ENCODE measurements at places on chromosomes 1 and 21.

- no peak for DNase-seq
Measured at GRCh38 chr1:93710499-93711453, 29.1 kb upstream of the BCAR3 start.

DNA sequence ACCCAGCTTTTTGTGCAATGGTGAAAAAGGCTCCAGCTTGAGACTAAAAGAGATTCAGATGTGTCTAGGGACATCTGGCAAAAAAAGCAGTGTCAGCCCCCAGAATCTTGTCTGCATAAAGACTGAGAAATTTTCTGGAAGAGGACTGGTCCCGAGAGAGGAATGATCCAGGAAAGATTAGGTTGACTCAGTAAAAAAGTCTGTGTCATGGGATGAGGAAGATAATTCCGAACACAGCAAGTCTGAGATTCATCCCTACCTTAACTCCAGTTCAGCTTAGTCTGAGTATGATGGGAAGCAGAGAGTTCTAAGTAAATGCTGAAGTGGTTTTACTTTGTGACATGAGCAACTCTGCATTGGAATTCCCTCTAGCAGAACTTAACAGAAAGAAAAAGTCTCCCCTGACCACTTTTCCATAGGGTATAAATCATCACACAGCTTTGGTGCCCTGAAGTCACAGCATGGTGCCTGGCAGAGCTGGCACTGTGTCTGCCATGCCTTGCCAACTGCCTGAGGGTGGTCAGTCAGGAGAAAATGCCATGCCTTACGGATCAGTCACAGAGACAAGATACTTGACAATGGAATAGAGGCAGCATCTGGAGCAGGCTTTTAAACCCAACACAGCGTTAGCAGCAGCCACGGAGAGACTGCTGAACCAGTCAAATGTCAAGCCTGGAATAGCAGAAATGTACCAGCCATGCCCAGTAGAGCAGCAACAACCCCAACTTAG, 153.4 kb downstream of the ZC3H11B start:
- no peak for DNase-seq

GRCh38 chr1:230061801-230062200, 5.2 kb upstream of the GALNT2 start:
- DNase-seq = no peak

- DNase-seq = no peak
Measured at GRCh38 chr1:159088050-159088449, 11.5 kb upstream of the AIM2 start.

- no peak for DNase-seq
Measured at GRCh38 chr1:196180847-196181593, 427.2 kb downstream of the KCNT2 start.
